ENCODE measurements at places on chromosomes 7 and 10. TPM values are rescaled to one million over a fixed set of nuclear protein-coding genes. Genes with fewer than 3 reads are reported as not detected.

DNA sequence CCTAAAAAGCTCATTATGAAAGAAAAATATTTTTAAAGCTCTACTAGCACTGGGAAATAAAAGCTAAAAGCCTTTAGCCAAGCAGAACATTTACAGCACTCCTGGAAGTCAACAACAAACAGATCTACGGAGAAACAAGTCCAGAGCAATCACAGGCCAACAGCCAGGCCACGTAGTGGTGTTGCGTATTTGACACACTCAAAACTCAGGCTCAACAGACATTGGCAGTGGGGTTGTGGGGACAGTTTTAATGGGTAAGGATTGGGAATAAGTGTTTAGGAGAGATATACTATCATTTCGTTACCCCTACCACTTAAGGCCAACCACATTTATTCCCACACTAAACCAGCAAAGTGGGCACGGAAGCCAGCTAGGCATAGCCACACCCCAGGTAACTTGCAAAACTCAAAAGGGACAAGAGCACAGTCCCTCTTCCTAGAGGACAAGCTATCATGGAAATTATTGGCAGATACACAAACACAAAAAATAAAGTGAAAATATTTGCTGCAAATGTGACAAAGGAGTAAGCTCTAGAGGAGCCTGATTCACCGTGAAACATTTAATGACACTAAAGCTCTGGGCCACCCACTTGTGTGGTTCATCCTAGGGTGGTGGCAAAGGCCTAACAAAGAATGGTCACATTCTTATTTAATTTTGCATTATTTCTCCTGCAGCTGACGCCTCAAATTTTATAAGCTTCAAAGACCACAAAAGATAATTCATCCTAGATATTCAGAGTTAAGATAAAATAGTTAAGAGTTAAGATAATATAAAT lies 498.2 kb downstream of the TNS3 start:
- no peak for DNase-seq

- DNase-seq = no peak
These were observed 490.9 kb downstream of the REEP3 start for GRCh38 chr10:64011912-64012714.

The MEOX2 gene
- total RNA-seq = 11.1 TPM

DNA sequence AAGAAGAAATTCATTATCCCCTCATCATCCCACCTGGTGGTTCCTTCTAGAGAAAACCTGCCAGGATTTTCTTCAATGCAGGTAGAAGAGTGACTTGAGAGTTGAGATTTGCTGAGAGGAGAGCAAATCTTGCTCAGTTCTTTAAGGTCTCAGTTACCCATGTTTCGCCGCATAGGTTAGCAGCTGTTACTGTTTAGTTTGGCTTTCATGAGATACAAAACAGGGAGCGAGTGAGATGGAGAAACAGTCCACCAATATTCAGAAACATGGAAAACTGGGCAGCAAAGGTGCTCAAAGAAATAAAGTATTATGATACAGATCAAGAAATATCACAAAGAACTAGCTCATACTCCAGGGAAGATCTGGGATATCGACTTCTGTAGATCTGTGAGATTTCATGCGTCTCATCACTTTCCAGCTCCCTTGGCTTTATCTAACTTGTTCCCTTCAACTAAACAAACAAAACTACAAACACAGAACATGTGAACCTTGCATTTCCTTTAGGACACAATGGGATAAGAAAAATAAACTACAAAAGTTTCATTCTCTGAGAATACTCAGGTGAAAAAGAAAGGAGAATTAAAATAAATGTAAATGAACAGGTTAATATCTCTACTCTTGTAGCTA lies 63.4 kb downstream of the AKR1C4 start:
- DNase-seq = no peak

- no peak for DNase-seq
These were observed 453.1 kb upstream of the MKI67 start for GRCh38 chr10:128579280-128579865.

- no peak for DNase-seq
These were observed 72.9 kb upstream of the PRLHR start for GRCh38 chr10:118668228-118668952.

GRCh38 chr7:128260069-128260795 lies 19.2 kb downstream of the LEP start:
- no peak for DNase-seq

- no peak for DNase-seq
These were observed 477.4 kb upstream of the FZD8 start for GRCh38 chr10:36119455-36119854.

- no peak for DNase-seq
These were observed 1257.4 kb downstream of the GATA3 start for GRCh38 chr10:9311702-9312499.

The FANK1 gene
- total RNA-seq = 0.44 TPM

Measured in right atrium auricular region (tissue), 2 donors.